ENCODE measurements at places on chromosomes 1 and 21.

DNA sequence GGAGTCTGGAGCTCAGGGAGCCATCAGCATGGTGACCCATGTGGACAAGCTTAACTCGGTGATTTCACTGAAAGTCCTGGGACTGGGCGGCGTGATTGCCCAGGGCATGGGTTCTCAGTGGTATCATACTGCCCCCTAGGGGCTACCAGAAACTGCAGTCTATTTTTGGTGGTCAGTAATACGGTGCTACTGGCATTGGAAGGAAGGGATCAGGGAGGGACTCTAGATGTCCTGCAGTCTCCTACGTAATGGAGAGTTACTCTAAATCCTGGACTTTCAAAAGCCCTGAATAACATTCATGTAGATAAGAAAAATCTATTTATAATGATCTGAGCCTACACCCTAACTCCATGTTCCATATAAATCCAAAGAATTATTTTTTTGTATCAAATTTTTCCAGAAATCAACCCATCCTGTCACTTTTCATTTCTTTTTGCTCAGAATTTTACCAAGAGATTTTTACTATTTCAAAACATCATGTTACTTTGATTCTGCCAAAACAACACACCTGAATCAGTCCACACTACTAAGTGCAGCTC, 37.3 kb downstream of the PABPC4 start:
- DNase-seq: no peak

GRCh38 chr1:167651161-167651693, 21.2 kb downstream of the RCSD1 start:
- no peak for DNase-seq

DNA sequence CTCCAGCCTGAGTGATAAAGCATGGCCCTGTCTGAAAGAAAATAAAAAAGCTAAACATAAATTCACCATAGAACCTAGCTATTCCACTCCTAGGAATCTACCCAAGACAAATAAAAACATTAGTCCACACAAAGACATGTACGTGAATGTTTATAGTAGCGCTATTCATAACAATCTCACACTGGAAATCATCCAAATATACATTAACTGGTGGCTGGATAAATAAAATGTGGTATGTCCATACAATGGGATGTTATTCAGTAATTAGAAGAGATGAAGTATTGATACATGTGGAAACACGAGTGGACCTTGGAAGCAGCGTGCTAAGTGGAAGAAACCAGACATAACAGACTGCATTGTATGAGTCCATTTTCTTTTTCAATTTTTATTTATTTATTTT, 29.7 kb downstream of the RIPPLY3 start:
- no peak for DNase-seq

DNA sequence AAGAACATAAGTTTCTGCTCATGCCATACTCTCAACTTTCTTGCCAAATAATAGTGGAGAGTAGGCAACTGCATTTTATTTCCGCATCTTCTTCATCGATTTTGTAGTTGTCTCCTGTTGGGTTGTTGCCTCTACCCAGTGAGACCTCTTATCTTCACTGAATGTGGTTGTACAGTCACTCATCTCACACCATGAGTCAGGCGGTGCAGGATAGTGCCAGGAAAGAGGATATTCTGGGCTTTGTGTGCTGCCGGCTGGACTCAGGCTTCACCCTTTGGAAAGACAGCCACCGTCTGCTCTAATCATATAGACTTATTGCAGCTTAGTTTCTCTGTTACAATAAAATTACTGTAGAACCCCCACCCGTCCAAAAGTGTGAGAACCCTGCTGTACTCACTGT, 154.3 kb upstream of the USP24 start:
- no peak for DNase-seq

DNA sequence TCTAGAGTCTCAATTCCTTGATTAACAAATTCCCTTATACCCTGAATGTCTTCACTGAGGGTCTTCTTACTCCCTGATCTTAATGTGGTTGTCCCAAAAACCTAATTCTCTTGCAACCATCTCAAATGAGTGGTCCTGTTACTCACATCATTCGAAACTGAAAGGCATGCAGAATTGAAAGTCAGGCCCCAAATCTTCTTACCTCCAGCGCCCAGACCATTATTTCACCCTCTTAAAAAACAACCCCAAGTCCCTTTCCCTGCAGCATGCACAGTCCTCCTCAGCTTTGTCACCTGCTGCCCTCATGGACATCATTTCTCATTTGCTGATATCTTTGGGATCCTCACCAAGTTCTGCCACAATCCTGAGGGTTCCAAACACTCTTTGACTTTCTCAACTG, 230.1 kb downstream of the SEC16B start:
- no peak for DNase-seq

DNA sequence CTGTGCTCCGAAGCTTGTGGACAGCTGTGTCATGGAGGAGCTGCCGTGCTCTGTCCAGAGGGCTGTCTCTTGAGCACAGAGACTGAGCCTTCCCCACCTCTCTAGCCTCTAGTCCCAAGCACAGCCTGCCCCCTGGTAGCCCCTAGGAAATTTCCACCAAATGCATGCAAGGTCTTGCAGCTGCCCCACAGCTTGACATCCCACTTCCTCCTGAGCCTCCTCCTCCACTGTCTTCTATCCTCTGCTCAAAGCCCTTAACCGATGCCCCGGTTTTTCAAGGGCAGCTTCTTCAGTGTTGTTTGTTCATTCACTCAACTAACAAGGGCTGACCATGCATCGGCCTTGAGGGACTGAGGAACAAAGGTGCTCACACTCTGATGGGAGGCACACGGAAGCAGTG, 20.6 kb upstream of the PROK1 start:
- no peak for DNase-seq

DNA sequence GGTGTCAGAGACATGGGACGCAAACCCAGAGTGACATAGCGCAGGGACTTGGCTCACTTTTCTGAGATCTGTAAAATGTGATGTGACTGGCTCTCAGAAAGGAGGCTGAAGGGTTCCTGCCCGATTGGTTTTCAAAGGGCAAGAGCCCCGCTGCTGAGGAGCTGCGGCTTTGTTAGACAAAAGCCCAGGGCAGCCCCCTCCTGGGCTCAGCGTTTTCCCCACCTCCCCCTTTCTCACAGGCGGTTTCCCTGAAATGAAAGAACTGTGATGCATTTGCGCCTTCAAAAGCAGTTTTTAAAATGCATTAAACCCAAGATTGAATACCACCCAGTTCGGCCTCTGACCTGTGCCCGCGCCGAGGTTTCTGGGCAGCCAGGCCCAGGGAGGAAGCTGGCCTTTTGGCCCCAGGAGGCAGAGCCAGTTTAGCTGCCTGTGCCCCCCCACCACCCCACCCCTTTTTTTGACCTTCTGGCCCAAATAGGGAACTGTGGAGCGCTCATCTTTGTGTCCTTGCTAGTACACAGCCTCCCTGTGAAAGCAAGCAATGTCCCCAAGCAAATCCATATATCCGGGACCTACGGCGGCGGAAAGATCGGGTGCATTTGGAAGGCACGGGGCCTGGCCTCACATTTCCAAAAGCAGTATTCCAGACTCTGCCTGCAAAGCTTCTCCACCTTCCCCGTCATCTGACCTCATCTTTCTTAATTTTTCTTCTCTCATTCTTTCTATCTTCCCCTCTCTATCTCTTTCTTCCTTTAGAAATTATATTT, 28.6 kb downstream of the CD247 start:
- no peak for DNase-seq

GRCh38 chr1:237239248-237239647, 197.3 kb downstream of the RYR2 start:
- no peak for DNase-seq

- DNase-seq: no peak
These were observed 29.7 kb upstream of the KIRREL1 start for GRCh38 chr1:157963713-157964112.

DNA sequence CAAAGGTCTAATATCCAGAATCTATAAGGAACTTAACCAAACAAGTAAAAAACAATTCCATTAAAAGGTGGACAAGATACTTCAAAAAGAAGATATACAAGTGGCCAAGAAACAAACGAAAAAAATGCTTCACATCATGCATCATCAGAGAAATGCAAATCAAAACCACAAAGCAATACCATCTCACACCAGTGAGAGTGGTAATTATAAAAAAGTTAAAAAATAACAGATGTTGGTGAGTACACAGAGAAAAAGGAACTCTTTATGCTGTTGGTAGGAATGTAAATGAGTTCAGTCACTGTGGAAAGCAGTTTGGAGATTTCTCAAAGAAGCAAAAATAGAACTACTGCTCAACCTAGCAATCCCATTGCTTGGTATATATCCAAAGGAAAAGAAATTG, 218.6 kb downstream of the SLC44A5 start:
- DNase-seq: no peak

DNA sequence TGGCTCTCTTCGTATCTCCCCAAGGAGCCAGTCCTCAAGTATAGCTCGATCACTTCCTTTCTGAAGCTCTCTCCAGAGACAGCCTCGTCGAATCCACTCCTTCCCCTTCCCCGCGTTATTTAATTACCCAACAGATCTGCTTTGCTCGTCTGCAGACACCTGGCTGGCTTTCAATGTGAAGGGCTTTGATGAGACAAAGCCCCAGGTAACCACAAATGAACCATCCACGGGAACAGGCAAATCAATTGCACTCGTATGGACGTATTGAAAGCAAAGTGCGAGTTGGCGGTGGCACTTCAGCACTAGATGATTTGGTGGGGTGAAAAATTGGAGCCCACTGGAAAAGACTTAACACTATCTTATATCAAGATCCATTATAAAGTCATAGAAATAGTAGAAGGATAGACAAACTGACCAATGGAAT, 364 bp upstream of the BCAR3 start:
- no peak for DNase-seq

DNA sequence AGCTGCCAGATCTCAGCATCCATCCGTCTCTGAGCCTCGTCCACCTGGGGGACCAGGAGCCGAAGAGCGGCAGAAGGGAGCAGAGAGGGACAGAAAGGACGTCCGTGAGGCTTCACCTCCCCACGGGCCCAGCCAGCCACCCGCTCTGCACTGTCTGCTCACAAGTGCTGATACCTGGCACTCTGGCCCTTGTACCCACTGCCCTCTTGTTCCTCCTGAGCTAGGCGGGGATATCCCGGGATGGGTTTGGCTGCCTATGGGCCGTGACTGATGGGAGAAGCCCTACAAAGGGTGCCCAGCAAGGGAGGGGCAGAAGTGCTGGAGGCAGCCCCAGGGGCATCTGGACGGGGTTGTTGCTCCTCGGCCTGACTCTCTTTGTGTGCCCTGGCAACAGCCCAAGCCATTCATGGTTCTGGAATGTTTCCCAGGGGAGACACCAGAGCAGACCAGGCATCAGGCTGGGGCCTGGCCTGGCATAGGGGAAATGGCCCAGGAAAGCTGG, 57.6 kb downstream of the LDLRAD2 start:
- DNase-seq: no peak

- no peak for DNase-seq
These were observed 1.8 kb upstream of the MEX3A start for GRCh38 chr1:156083800-156084790.

GRCh38 chr1:17606826-17607440, 67.4 kb downstream of the ARHGEF10L start:
- no peak for DNase-seq

- no peak for DNase-seq
These were observed 826 bp downstream of the LAPTM5 start for GRCh38 chr1:30756545-30757351.

DNA sequence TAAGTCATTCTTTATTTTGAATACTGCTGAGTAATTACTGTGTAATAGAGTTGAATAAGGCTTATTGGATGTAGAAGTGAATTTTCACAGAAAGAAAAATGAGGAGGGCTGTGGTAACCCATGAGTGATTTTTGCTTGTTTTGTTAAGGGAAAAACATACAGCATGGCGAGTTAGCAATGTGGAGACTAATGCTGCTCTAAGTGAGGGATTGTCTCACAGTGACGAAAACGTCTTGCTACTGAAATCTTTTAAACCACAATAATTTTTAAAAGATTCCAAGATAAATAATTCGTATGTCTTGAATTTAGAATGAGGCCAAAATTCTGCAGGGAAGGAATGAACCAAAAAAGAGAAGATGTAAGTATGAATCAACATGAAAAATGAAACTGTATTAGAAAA, 16.2 kb upstream of the PLA2G4A start:
- DNase-seq: no peak

DNA sequence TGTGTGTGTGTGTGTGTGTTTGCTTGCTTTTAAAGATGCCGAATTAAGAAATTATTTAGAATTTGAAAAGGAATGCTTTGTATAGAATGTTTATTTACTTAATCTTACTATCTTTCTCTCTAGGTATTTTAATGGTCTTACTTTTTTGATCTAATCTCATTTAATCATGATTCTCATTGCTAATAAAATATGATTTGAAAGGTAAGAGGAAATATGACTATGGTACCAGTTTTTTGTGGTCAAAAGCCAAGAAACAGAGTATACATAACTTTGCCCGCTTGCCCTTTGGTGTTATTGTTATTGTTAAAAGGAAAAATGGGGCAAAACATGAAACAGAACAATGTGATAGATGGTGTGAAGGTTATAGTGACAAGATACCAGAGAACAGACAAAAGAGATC, 74.6 kb downstream of the RPS6KC1 start:
- DNase-seq: no peak

GRCh38 chr1:155946633-155947219, 5.3 kb downstream of the RXFP4 start:
- no peak for DNase-seq

GRCh38 chr1:40075266-40075665, 21.8 kb downstream of the PPT1 start:
- DNase-seq: no peak

DNA sequence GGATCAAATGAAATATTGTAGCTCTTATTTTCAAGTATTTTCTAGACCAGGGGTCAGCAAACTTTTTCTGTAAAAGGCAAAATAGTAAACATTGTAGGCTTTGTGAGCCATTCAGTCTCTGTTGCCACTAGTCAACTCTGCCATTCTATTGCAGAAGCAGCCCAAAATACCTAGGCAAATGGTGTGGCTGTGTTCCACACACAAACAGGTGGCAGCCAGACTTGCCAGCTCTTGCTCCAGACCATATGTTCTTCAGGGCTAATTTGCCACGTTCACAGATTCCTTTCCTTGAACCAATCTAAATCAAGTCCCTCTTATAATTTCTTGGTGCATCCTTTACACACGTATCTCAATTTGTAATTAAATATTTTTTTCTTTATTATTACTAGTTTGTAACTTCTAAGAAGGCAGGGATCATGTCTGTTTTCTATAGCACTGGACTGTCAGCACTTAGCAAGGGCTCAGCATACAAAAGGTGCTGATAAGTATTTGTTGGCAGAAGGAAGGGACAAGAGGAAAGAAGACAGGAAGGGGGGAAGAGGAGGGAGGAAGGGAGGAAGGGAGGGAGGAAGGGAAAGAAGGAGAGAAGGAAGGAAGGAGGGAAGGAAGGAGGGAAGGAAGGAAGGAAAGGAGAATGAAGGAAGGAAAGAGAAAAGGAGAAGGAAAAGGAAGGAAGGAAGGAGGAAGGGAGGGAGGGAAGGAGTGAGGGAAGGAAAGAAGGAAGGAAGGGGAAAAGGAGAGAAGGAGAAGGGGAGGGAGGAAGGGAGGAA, 106.5 kb upstream of the EDEM3 start:
- DNase-seq: no peak
